Activated CD4-positive, alpha-beta memory T cell treated with anti-CD3 and anti-CD28 coated beads, Interleukin-2, amount 10 ng/mL, durations not matched to agents 7 days and 5 days (primary cell): ENCODE measurements at places on chromosomes 1 and 21.

- no peak overlapping the region for H3K4me3 ChIP-seq
- no peaks in the 10 kb centered on the region for H3K36me3 ChIP-seq
- H3K27me3 ChIP-seq, result no peaks in the 10 kb centered on the region
These were observed 31.8 kb downstream of the KCNK2 start for GRCh38 chr1:215114154-215114933.

- peaks cover 26% of the 10 kb centered on the region for H3K4me1 ChIP-seq
- peaks cover 3% of the 10 kb centered on the region for H3K36me3 ChIP-seq
- DNase-seq, result peak; percentile 37
- peak overlapping the region; percentile 80 for H3K4me3 ChIP-seq
- H3K27ac ChIP-seq, result peak overlapping the region; percentile 58
These were observed 57.5 kb downstream of the BCL9 start for GRCh38 chr1:147598621-147599361.

GRCh38 chr1:206524739-206525364 lies 17.5 kb downstream of the RASSF5 start:
- H3K4me1 ChIP-seq, result peaks cover 5% of the 10 kb centered on the region
- peak; percentile 27 for DNase-seq
- no peaks in the 10 kb centered on the region for H3K27me3 ChIP-seq
- H3K36me3 ChIP-seq, result no peaks in the 10 kb centered on the region

DNA sequence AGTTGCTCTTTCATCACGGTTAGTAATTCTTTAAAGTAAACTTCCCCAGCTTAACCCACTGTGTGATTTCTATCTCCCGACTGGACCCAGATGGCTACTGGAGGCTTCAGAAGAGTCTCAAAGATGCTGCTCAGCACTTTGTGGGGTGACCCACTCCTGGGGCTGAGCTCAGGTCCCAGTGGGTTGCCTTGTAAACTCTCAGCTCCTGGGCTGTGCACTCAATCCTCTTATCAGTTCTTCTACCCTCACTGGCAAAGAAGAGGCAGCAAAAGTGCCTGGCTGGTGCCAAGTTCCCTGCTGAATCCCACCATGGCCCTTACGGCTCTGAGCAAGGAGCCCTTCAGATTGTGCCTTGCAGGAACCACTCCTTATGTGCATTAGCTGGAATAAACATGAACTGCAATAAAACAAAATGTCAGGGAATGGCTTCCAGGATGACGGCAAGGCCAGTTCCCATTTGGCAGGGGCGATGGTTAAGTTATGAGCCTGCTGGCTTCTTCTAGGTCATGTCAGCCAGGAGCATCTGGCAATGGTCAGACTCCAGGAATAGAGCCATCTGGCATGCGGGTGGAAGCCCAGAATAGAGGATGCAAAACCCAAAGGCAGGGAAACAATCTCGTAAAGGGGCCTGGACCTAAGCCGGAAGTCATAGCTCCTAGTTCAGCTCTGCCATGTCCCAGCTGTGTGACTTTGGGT lies 6.8 kb downstream of the MYOC start:
- H3K36me3 ChIP-seq, result no peaks in the 10 kb centered on the region
- H3K27ac ChIP-seq, result no peak overlapping the region
- peaks cover 5% of the 10 kb centered on the region for H3K4me1 ChIP-seq
- peaks cover 7% of the 10 kb centered on the region for H3K27me3 ChIP-seq
- no peak for DNase-seq
